Suppressor macrophage (primary cell): ENCODE measurements at places on chromosomes 16 and 17.
A peak's percentile ranks its signal among the peaks of the same experiment; 100 is the strongest.

GRCh38 chr16:50683689-50684374 lies 2.7 kb upstream of the SNX20 start:
- DNase-seq: peak; percentile 92

DNA sequence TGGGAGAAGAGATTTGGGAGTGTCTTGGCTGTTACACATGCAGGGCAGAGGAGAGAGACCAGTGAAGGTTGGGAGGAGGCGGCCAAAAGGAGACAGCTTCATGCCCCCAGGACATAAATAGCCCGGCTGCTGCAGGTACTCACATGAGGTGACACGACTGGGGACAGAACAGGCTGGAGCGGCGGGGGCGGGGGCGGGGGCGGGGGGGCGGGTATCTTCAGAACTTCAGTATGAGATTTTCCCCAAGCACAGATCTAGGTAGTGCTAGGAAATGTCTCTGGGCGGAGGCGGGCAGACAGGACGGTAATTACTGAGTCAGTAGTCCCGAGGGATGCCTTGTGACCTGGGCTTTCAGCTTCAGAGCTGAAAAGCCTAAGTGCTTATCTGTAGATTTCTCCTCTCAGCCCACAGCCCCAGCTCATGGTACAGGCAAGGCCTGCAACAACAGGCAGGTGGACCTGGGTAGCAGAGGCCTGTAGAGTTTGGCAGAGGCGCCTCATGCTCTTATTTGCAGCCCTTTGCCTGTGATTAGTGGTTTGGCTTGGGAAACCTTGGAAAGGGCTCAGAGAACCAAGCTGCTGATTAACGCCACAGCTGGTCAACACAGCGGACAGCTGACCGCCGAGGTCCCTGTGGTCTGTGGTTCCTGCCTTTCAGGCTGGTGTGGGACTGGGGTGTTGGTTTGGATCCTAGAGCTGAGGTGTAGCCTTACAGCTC lies 24.5 kb downstream of the UNK start:
- peak; percentile 45 for DNase-seq

- no peak for DNase-seq
These were observed 144.0 kb downstream of the PRKCA start for GRCh38 chr17:66446419-66446818.

DNA sequence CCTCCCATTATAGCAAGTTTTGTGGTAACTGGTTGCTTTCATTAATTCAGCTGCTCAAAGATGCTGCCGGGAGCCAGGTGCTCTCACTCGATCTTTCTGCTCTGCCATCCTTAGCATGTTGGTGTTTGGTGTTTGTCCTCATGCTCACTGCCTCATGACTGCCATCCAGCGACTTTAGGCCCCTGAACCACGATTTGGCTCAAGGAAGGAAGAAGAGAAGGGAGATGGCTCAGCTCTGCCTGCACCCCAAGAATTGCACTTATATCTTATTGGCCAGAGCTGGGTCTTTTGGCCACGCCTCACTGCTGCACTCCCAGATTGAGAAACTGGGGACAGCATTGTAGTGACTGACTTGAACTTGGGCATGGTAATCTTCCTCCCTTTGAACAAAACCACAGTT lies 52.7 kb downstream of the ARSG start:
- DNase-seq: peak; percentile 29

DNA sequence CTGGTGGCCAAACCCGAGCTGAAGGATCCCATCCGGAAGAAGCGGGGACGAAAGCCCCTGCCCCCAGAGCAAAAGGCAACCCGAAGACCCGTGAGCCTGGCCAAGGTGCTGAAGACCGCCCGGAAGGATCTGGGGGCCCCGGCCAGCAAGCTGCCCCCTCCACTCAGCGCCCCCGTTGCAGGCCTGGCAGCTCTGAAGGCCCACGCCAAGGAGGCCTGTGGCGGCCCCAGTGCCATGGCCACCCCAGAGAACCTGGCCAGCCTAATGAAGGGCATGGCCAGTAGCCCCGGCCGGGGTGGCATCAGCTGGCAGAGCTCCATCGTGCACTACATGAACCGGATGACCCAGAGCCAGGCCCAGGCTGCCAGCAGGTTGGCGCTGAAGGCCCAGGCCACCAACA lies 5.9 kb downstream of the CBX2 start:
- DNase-seq: no peak

GRCh38 chr17:81033535-81034167 lies 1.3 kb upstream of the BAIAP2 start:
- DNase-seq: peak; percentile 82

DNA sequence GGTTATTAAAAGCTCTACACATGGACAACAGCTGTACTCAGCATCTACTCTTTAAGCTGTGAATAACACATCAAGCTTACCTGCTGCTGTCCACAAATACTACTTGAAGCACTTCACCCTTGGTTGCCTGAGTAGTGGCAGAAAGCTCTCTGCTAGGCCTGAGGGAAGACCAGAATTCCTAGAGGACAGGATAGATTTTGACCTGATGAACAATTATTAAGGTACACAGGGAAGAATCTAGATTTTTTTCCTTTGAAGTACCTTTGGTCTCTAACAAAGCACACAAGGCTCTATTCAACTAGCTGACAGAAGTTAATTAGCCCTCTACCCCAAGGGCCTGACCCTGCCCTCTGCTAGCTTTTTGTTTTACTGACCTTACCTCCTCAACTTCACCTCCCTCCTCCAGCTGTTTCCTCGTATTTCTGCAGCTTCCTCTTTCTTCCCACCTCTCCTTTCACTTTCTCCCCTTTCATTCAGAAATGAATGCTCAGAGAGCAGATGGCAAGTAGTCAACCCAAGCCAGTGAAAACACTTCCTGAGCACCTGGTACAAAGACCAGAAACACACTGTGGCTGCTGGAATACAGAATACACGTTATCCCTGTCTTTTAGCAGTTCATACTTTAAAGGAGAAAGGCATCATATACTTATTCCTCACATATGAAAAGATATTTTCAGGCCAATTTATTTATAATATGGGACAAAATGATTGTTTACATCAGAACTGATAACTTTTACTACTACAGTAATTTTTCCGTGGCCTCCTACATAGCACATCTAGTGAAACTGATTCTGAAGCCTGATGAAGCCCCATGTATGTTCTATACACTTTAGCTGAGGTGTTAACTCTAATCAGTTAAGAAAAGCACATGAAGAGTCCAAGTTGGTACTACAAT lies 5.7 kb upstream of the VEZF1 start:
- DNase-seq: peak; percentile 39
